NCI-H2029 (cell line): ENCODE measurements at places on chromosomes 2 and 18.

- no peak for DNase-seq
Observed at GRCh38 chr2:64139956-64140355, 4.3 kb downstream of the PELI1 start.

DNA sequence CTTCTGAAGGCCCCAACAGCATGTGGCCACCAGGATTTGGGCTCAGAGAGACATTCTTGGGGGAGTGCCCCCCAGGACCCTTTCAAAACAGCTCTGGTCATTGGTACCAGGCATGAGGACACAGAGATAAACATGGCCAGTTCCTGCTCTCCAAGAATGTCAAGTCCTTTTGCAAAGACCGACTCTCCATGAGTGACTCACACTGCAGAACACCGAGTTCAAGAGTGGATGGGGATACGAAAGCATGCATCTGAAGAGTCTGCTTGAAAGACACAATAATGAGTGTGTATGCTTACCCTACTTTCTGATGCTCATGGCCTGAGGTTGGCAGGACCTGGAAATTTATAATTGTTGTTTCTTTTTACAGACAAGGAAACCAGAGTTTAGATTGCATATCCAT lies 450.6 kb downstream of the TSN start:
- no peak for DNase-seq

DNA sequence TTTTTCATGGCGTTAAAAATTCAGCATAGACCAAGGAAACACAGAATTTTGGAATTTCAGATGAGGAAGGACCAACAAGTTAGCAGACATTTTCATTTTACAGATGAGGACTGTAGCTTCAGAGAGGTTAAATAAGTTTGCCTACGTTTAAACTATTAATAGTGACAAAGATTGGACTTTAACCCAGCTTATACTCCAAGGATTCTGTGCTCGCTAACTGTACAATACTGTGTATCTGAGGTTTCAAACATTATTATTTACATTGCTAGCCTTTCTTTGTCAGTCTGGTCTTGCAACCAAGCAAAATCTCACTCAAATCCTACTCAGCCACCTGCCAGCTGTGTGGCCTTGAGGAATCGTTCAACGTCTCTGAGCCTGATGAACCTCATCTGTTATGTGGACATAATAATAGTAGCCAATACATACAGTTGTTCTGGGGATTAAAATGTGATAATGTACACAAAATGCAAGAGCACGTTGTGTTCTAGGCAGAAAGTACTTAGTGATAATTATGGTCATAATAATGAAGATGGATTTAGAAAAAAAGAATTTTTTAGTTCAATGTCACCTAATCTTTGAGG lies 462.4 kb upstream of the TRIB2 start:
- no peak for DNase-seq

GRCh38 chr2:86338778-86339295 lies 1.4 kb upstream of the REEP1 start:
- no peak for DNase-seq

- DNase-seq = no peak
Observed at GRCh38 chr2:149657401-149658040, 69.9 kb upstream of the MMADHC start.

DNA sequence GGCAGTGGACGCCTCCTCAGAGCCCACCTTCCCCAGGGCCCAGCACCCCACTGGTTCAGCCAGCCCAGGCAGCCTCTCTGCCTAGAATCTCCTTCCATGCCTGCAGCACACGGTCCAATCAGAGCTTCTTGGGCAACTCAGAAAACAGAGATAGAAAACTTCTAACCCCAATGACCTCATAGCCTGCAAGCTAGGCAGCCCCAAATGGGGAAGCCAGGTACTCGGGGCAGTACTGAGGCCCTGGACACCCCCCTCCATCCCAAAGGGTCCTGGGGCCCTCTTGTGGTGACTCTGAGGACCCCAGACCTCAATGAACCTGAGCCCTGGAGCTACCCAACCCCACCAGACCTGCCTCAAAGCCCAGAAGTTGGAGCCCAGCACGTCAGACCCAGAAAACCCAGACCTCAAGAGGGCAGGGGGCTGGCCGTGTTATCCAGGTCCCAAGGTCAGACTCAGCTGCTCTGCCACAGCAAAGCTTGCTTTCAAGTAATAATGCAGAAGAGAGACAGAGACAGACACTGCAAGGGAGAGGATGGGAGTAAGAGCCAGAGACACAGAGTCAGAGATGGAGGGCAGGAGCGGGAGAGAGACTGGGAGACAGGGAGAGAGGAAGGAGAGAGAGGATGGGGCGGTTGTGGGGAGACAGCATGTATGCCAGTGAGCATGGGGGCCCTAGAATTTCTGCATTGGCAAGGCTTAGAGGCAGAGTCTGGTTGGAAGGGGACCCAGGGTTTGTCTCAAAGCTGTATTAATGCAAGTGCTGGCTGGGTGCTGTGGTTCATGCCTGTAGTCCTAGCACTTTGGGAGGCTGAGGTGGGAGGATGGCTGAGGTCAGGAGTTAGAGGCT lies 28.2 kb downstream of the SERTAD2 start:
- DNase-seq = no peak

DNA sequence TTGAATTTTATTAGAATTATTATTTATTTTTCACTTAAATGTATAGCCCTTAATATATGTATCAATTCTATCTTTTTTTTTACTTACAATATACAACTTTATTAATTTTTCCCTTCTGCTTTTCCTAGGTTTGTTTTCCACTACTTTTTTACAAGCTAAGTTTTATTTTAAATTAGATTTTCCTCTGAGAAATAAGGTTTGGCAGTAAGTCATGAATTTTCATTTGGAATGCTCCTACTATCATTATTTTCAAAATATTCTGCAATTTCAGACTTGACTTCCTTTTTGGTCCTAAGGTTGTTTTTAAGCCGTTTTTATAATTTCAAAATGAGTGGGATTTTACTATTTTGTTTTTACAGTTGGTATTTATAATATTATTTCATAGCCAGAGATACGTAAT lies 222.8 kb upstream of the PIEZO2 start:
- no peak for DNase-seq

DNA sequence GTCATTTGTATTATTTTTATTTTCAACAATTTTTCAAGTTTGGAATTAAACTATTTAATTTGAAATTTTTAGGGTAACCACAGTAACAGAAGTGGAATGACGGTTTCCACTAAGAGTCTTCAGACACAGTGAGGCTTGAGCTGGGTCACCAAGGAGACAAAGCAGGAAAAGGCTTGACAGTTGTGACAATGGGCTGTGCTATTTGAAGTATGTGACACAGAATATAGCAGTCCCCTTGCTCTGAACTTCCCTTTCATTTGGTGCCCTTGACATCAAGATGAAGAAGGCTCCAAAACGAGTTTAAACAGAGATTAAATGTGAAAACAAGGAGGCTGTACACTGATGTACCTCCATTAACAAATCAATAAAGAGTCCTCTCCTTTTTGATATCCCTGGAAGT lies 265.4 kb upstream of the DLGAP1 start:
- DNase-seq = no peak

GRCh38 chr2:37711308-37711731 lies 39.9 kb upstream of the CDC42EP3 start:
- DNase-seq = no peak

DNA sequence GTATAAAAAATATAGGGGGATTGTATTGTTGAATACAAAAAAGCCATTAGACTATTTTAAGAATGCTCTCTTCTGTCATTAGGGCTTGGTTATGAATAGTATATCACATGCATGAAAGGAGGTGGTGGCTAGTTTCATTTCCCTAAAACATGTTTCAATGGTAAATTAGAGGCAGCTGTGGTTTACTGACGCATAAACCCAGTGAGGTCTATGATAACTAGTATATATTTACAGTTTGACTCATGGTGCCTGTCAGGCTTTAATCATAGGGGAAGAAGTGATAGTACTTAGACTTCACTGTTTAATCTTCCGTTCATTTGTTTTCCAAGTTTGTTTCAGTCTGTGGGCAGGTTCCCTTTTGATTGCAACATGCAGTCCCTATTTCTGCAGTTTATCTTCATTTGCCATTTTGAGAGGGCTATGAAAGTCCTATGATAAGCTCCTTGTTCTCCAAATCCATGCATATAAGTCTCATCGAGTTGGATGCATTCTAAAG lies 55.1 kb upstream of the MAP4K3 start:
- no peak for DNase-seq

DNA sequence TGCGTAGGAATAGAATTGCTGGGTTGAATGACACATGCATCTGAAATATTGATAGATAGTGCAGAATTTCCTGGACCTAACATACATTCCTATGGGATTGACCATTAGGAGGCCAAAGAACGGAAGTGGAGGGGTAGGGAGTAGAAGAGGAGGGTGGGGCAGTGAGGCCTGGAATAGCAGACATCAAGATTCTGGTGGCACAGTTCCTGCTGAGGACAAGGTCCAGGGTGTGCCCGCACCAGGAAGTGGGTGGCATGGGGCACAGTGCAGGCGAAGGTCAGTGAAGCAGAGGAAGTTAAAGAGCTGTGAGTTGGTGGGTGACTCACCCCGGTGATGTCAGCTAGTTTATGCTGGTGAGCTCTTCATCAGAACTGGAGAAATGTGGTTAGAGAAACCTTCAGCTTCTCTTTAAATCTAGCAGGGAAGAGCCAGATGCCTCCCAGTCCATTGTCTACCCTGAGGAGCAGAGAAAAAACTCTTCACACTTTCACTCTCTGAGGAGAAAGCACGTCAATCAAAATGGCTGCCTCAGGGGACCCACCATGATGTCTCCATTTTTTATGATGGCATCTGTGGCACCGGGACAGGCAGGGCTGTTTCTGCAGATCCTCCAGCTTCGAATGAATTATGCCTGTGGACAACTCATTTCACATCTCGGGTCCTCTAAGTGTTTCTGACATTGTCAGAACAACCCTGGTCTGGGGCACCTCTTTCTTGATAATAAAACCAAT lies 55.9 kb upstream of the CTLA4 start:
- DNase-seq = no peak

- no peak for DNase-seq
Observed at GRCh38 chr2:96931466-96931865, 54.9 kb downstream of the FAM178B start.

- no peak for DNase-seq
Observed at GRCh38 chr2:174682007-174682577, 82.2 kb downstream of the CHRNA1 start.

- no peak for DNase-seq
Observed at GRCh38 chr2:186882511-186883071, 33.6 kb upstream of the ZSWIM2 start.

- no peak for DNase-seq
Observed at GRCh38 chr2:20919297-20919800, 96.4 kb upstream of the LDAH start.

GRCh38 chr2:43934567-43934966 lies 61.2 kb downstream of the LRPPRC start:
- no peak for DNase-seq

DNA sequence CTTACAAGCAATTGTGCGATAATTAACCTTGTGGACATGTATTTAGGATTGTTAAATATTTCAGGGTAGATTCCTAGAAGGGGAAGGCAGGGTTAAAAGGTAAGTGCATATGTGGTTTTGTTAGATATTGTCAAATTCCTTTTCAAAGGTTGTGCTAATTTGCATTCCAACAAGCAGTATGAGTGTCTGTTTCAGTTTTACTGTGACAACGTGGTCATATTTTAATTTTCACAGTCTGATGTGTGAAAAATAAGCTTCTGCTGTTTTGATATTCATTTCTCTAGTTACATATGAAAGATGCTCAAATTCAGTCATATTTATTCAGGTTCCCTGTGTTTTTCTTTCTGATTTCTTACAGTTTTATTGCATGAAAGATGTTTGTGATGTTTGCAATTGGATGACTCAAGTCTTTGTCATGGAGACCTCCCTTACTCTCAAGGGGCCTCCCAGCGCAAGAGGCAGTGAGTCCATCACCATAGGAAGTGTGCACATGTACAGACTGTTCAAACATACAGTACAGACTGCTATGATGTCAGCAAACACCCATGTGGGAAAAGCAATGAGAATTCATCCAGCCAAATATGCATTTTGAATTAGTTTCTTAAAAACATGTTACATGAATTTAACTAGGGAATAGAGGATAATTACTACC lies 310.8 kb downstream of the GALR1 start:
- no peak for DNase-seq

DNA sequence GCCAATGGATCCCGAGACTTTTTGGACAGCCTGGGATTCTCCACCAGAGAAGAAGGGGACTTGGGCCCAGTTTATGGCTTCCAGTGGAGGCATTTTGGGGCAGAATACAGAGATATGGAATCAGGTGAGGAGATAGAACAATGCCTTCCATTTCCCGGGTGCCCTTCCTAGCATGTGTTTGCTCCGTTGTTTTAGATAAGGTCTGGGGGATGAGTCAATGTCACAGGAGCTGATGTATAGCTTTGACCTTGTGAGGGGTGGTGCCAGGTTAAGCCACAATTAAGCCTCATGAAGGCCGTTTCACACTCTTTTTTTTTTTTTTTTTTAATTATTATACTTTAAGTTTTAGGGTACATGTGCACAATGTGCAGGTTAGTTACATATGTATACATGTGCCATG lies 4.7 kb downstream of the TYMS start:
- no peak for DNase-seq
